Motor neuron (in vitro differentiated cells): ENCODE measurements at places on chromosomes 7 and 10. TPM values are rescaled to one million over a fixed set of nuclear protein-coding genes. Genes with fewer than 3 reads are reported as not detected.

The CDNF gene
- total RNA-seq, result 2.5 and 3.6 TPM in 2 replicates

The C10orf67 gene
- total RNA-seq, result 0.23 TPM in 1 of 2 replicates, not detected in the other

The SMURF1 gene
- total RNA-seq, result 22.9 and 24.6 TPM in 2 replicates

The PRSS1 gene
- 0.58 and 0.90 TPM in 2 replicates for total RNA-seq

The TTYH3 gene
- total RNA-seq, result 35.6 and 36.6 TPM in 2 replicates

The DCLRE1A gene
- 11.8 and 12.8 TPM in 2 replicates for total RNA-seq

The SPDYE3 gene
- total RNA-seq, result 4.6 and 5.1 TPM in 2 replicates
